ENCODE measurements at places on chromosomes 2 and 18. TPM values are rescaled to one million over a fixed set of nuclear protein-coding genes. Genes with fewer than 3 reads are reported as not detected.

Gene ERBB4
- under 0.01 TPM for total RNA-seq

Gene KCNJ13
- not detected for total RNA-seq

Gene ANKRD36C
- 56.3 TPM for total RNA-seq

Gene DYSF
- 1.8 TPM for total RNA-seq

Gene FKBP7
- 25.5 TPM for total RNA-seq

Gene CENPA
- total RNA-seq = 2.2 TPM

Gene SLC14A1
- total RNA-seq = 3.9 TPM

Gene UGT1A8
- total RNA-seq = not detected

Gene MC4R
- 0.36 TPM for total RNA-seq

Gene ALKAL2
- not detected for total RNA-seq

Gene SALL3
- total RNA-seq = not detected

Gene FN1
- 9,792 TPM for total RNA-seq

Gene UGT1A6
- total RNA-seq = not detected

Gene SAG
- not detected for total RNA-seq
